Thyroid gland (tissue), 4 donors: ENCODE measurements at places on chromosomes 2 and 18. TPM values are rescaled to one million over a fixed set of nuclear protein-coding genes. Genes with fewer than 3 reads are reported as not detected.
A peak's percentile ranks its signal among the peaks of the same experiment; 100 is the strongest.

- no peak for DNase-seq
Observed at GRCh38 chr2:12116228-12116750, 369.9 kb downstream of the LPIN1 start.

DNA sequence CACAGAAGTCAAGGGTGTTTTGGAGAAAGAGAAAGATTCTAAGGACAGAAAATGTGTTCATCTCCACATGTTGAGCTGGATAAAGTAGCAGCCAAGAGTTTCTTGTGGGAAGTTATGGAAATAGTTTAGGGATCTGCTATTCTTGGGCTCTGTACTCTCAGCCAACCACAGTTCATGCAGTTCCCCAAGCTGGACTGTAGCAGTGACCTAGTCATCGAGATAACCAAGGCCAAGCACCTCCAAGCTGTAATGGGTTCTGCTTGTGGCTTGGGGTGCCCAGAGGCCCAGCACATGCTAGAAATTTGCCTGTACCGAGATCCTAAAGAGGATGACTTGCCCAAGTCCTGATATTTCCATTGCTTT, 91.9 kb upstream of the RASGRP3 start:
- no peak for DNase-seq

SLC9A4 gene
- not detected for total RNA-seq

- no peak for DNase-seq
Observed at GRCh38 chr18:50172367-50172766, 22.6 kb downstream of the MYO5B start.

GRCh38 chr2:25514043-25514637, 159.2 kb downstream of the DTNB start:
- DNase-seq, result peak; percentile 17

GRCh38 chr2:137232076-137232475, 466.7 kb downstream of the THSD7B start:
- DNase-seq, result no peak

DNA sequence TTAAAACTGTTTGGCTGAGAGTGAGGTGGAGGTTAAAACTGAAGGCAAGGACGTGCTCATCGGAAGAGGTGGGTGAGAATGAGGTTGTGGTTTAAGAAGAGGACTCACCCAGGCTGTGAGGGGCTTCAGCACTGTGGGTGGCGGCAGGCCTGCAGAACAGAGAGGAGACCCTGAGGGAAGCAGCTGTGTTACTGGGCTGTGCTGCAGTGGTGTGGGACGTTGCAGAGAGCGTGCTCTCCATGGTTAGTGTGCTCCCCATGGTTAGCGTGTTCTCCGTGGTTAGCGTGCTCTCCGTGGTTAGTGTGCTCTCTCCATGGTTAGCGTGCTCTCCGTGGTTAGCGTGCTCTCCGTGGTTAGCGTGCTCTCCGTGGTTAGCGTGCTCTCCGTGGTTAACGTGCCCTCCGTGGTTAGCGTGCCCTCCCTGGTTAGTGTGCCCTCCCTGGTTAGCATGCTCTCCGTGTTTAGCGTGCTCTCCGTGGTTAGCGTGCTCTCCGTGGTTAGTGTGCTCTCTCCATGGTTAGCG, 68.5 kb upstream of the NFATC1 start:
- DNase-seq, result no peak

DNA sequence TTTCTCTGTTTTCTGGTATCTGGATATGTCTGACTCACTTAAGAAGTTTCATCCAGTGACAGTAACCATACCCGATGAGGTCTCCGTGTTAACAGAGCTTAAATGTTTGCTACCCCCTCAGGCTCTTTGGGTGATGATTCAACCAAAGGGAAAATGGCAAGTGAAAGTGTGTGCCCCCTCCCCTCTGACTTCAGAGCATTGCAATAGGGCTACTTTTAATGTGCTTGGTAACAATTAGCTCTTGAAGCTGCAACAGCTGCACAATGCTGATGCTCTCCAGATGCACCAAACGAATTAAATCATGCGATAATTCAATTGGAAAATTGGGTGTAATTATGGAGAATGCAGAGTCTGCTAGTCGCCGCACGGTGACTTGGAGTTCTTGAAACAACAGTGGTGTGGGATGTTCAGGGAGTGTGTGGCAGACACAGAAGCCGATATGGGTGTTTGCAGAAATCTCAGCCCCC, 270.7 kb downstream of the ALK start:
- no peak for DNase-seq

DNA sequence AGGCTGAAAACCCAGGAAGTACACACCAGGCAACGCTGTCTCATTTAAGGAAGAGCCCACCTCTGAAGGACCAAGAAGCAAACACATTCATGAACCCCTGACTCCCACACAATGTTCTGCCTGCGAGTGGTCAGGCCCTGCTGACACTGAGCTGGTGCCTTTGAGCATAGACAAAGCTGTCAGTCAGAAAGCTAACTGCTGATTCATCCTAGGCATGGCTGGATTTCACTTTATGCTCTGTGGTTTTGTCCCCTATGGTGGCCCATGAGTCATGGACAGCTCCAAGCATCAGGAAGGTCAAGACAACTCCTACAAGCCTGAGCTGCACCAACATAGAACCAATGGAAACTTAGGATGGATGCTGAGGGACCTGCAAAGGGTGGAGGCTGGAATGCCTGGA, 78.9 kb downstream of the UXS1 start:
- no peak for DNase-seq

GRCh38 chr2:63801455-63801854, 40.2 kb upstream of the UGP2 start:
- DNase-seq, result no peak

GRCh38 chr2:196205011-196205766, 33.8 kb upstream of the STK17B start:
- no peak for DNase-seq

DNA sequence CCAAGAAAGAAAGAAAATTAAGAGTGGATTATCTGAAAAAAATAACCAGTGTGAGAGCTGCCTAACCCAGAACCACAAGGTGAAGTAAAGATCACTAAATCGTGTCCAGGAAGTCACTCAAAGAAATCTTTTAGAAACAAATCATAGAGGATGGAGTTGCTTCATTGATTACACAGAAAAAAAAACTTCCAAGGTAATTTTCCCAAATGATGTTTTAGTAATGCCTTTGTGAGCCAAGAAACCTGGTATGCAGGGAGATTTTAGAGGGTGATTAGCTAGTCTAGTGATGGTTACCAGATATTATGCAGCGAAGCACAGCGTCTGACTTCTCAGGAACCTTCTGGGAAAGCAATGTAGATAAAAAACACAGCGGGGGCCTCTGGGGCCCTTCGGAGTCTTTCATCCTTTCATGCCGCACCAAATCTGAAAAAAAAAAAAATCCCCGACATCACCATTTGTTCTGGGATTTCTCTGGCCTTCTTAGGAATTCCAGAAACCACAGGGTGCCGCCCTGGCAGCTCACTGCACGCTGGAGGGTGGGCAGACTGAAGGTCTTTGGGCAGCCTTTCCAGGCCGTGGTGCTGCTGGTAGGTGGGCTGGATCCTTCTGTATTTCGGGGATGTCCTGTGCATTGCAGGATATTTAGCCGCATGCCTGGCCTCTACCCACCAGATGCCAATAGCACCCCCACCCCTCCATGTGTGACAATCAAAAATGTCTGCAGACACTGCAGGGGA, 17.3 kb downstream of the ALPK2 start:
- DNase-seq, result no peak

DNA sequence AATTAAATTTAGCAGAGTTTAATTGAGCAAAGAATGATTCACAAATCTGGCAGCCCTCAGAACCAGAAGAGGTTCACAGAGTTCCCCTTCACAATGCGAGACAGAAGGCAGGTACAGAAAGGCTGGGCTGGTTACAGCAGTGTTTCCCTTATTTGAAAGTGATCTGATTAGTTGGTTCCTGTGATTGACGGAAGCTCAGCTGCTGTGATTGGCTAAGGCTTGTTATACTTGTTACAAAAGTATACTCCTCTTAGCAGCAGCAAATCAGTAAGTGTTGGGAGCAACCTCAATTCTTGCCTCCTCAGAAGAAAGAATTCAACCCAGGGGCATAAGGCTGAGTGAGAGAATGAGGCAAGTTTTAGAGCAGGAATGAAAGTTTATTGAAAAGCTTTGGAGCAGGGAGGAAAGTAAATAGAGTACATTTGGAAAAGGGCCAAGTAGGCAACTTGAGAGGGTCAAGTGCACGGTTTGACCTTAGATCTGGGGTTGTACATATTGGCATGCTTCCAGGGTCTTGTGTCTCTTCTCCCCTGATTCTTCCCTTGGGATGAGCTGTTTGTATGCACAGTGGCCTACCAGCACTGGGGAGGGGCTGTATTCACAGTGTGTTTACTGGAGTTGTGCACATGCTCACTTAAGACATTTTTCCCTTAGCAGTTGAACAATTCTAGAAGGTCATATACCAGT, 431.8 kb upstream of the RAB12 start:
- peak; percentile 71 for DNase-seq

DNA sequence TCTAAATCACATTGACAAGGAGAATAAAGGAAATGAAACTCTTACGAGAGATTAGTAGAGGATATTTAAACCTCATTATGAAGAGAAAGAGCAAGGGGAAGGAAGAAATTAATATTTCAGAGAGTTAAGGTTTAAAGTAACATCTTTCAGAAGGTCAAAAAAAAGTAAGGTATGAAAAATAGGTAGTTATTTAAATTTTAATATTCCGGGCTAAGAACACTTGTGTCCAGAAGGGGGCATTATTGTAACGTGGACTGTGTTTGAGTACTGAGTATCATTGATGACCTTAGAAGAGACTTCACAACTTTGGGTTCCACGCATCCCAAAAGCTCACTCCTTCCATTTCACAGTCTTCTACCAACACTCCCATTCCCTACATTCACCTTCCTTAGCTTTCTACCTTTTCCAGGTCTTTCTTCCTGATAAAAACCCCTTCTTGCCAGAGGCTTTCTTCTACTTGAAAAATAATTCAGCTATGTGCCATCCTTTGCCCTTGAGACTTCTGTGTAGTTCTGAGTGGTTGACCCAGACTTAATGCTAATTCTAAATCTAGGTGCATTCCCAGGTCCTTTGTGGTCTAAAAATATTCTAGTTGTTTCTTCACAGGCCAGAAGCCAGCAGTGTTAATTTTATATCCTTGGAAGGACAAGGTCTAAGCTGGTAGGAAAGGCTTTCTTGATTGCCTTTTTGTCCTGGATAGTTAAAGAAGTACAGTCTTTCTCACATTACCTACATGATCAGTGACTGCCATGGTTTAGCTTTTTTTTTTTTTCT, 16.5 kb downstream of the DYNC1I2 start:
- DNase-seq, result no peak

DSC2 gene
- 11.7 TPM for total RNA-seq

- DNase-seq, result no peak
Observed at GRCh38 chr2:65112633-65113032, 17.3 kb downstream of the RAB1A start.
